ENCODE measurements at places on chromosomes 16 and 17.

GRCh38 chr16:12685806-12686205 lies 117.9 kb downstream of the CPPED1 start:
- DNase-seq = peak; percentile 9

DNA sequence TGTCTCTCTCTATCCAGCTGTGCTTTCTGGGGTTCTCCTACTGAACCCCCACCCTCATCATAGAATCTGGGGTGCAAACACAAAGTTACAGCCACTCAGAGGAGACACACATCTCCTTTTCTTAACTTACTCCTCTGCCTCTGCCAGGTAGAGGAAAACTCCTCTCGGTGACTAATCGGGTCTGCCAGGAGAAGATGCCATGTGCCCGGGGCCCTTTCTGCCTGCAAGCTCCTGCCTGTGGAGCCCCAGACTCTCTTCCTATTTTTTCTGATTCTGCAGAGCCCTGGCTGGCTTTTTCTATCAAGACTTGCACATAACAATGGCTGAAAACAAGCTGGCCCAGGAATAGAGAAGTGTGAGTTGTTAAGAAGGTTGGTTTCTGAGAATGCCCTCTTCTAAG lies 10.4 kb downstream of the SLC6A4 start:
- no peak for DNase-seq

DNA sequence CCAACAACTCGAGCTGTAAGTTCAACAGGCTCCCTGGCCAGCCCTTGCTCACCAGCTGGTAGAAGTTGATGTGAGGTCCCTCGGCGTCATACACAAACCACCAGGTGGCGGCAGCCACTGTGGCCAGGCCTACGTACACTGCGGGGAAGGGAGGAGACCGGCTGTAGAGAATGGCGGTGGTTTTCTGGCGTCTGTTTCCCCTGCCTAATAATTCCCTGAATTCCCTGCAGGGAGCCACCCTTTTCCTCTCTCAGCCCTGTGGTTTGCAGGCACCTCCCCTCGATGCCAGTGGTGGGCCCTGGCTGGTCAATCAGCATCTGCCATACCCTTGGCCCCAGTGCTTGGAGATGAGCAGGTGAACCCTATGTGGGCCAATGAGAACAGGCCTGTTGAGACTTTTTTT lies 18.9 kb upstream of the P2RX1 start:
- DNase-seq = peak; percentile 83

DNA sequence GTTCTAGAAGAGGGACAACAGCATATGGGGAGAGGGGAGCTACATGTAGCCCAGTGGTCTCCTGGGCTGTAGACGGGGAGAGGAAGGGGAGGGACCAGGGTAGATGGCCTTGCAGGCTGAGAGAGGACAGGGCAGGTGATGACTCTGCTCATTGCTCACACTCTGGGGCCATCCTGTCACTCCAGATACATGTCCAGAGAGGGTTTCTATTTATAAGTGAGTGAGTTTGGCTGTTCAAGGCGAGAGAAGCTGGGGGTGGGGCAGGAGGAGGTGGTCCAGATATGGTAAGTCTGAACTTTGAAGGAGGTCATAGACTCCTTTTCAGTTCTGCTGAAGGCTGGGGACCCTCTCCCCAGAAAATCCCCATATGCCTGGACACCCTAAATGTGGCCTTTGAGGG lies 22.2 kb downstream of the CACNA1G start:
- DNase-seq = no peak

- DNase-seq = no peak
Observed at GRCh38 chr16:25005445-25006306, 9.5 kb downstream of the ARHGAP17 start.

- no peak for DNase-seq
Observed at GRCh38 chr16:47431960-47432359, 28.9 kb downstream of the ITFG1 start.

GRCh38 chr17:36529121-36529520 lies 5.5 kb downstream of the MYO19 start:
- no peak for DNase-seq

DNA sequence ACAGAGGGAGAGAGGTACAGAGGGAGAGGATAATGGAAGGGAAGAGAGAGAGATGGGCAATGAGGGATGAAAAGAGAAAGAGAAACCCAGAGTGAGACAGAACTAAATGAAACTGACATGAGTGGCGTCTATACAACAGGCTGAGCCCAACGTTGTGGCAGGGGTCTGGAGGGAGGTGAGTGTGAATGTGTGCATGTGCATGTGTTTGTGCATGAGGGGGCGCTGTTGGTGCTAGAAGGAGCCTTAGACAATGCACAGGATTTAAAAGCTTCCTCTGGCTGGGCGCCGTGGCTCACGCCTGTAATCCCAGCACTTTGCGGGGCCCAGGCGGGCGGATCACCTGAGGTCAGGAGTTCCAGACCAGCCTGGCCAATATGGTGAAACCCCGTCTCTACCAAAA lies 454.8 kb upstream of the CDH11 start:
- DNase-seq = no peak

GRCh38 chr16:48479955-48480354 lies 94.7 kb upstream of the SIAH1 start:
- DNase-seq = no peak

DNA sequence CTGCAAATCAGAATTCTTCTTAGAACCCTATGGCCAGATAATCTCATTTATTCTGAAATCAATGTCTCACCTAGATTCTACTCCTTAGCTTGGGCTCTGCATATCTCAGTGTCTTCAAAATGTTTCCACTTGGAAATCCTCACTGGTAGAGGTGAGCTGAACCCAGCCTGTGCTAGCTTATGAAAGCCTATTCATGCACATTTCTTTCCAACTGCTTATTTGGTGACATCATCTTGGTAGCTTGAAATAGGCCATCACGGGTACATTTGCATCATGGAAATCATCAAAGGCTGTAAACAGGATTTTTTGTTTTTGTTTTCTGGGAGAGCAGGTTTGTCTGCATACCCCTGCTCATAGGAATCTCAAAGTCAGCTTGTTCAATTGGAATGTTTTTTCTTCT lies 130.8 kb downstream of the KCNJ18 start:
- no peak for DNase-seq

DNA sequence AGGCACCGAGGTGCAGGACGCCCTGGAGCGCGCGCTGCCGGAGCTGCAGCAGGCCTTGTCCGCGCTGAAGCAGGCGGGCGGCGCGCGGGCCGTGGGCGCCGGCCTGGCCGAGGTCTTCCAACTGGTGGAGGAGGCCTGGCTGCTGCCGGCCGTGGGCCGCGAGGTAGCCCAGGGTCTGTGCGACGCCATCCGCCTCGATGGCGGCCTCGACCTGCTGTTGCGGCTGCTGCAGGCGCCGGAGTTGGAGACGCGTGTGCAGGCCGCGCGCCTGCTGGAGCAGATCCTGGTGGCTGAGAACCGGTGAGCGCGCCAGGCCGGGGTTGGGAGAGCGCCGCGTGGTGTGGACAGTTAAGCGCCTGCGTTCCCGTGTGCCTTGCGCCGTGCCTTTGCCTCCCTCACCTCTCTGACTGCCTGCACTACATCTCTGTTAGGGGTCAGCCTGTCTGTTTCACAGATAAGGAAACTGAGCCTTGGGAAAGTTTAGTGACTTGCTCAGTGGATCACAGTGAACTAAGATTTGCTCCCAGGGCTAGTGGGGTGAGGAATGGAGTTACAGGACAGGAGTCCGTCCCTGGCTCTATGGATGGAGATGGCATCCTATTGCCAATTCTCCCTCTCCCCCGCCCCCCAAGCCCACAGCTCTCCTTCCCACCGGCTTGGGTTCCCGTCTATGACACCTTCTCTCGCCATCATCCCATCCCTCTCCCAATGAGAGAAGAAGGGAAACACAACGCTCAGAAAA lies 880 bp downstream of the SARM1 start:
- no peak for DNase-seq

DNA sequence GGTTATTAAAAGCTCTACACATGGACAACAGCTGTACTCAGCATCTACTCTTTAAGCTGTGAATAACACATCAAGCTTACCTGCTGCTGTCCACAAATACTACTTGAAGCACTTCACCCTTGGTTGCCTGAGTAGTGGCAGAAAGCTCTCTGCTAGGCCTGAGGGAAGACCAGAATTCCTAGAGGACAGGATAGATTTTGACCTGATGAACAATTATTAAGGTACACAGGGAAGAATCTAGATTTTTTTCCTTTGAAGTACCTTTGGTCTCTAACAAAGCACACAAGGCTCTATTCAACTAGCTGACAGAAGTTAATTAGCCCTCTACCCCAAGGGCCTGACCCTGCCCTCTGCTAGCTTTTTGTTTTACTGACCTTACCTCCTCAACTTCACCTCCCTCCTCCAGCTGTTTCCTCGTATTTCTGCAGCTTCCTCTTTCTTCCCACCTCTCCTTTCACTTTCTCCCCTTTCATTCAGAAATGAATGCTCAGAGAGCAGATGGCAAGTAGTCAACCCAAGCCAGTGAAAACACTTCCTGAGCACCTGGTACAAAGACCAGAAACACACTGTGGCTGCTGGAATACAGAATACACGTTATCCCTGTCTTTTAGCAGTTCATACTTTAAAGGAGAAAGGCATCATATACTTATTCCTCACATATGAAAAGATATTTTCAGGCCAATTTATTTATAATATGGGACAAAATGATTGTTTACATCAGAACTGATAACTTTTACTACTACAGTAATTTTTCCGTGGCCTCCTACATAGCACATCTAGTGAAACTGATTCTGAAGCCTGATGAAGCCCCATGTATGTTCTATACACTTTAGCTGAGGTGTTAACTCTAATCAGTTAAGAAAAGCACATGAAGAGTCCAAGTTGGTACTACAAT lies 5.7 kb upstream of the VEZF1 start:
- no peak for DNase-seq

DNA sequence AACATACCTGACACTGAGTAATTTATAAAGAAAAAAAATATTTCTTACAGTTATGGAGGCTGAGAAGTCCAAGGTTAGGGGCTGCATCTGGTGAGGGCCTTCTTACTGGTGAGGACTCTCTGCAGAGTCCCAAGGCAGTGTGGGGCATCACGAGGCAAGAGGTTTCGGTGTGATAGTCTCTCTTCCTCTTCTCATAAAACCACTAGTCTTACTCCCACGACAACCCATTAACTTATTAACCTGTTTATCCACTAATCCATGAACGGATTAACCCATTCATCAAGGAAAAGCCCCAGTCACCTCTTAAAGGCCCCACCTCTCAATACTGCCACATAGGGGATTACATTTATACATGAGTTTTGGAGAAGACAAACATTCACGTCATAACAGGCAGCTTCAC lies 20.1 kb downstream of the CIITA start:
- no peak for DNase-seq

DNA sequence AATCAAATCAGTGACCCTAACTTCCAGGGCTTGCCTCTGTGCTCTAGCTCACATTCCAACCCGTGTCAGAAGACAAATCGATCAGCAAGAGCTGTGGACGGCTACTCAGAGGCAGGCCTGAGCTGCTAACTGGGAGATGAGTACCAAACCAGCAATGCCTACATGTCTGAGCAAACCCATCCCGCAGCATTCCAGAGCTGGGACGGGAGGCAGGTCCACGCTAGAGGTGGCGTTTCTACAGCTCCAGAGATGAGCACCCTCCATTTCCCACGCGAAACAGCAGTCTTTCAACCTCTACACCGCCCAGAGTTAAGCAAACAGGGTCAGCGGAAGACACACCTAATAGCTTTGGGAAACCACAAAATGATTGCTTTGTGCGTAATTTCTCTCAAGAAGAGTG lies 6.5 kb downstream of the NXN start:
- no peak for DNase-seq

Data from mucosa of descending colon (tissue), 3 donors.